Right cardiac atrium (tissue), 5 donors: ENCODE measurements at places on chromosomes 16 and 17. TPM values are rescaled to one million over a fixed set of nuclear protein-coding genes. Genes with fewer than 3 reads are reported as not detected.

SCGB1C2 gene
- total RNA-seq: not detected

SYCE1L gene
- 4.5 TPM for total RNA-seq

PRSS53 gene
- 1.1 TPM for total RNA-seq

CLEC3A gene
- not detected for total RNA-seq

AATK gene
- 15.4 TPM for total RNA-seq

MRM3 gene
- 19.2 TPM for total RNA-seq

ROGDI gene
- 57.1 TPM for total RNA-seq

CIBAR2 gene
- not detected for total RNA-seq

SAMD14 gene
- total RNA-seq: 3.7 TPM

MYL4 gene
- 3,878 TPM for total RNA-seq

DCUN1D3 gene
- total RNA-seq: 10.4 TPM

LITAFD gene
- not detected for total RNA-seq

C17orf107 gene
- total RNA-seq: 2.7 TPM

LDHD gene
- total RNA-seq: 28.2 TPM

ZFP3 gene
- total RNA-seq: 12.0 TPM

HEXIM2 gene
- total RNA-seq: 8.2 TPM

PPP1R27 gene
- not detected for total RNA-seq

DHRS7B gene
- total RNA-seq: 32.3 TPM
